ENCODE measurements at places on chromosomes 2 and 18.

DNA sequence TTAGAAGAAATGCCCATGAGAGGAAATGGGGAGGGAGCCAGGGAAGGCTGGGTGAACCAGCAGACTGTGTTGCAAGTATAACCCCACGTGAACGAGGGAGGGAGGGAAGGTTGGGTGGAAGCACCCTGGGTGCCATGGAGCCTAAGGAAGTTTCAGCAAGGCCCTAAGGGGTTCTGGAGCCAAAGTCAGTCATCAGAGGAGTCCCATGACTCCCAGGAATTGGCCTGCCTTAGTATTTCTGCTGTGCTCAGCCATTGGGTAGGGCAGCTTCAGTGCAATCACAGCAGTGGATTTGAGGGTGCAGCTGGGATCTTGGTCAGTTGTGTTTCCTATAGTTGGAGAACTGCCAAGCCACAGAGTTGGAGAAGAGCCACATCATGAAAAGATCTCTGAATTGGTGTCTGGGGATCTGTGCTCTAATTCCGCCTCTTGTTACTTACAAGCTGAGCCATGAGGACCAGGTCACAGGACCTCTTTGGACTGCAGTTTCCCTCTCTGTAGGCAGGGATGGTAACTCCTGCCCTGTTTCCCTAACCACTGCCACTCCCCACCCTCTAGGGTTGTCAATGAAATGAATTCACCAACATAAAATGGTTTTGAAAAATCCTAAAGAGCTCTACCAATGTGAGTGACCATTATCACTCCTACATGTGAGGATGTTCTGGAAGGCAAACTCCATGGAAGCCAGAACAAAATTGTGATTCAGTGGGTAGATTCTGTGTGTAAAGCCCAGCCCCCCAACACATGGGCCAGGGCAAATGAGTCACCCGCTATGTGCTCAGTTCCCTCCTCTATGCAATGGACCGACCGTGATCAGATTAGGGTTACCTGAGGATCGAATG lies 108.9 kb downstream of the CLIP4 start:
- no peak for DNase-seq

- no peak for DNase-seq
Observed at GRCh38 chr18:48446582-48447225, 37.5 kb upstream of the ZBTB7C start.

DNA sequence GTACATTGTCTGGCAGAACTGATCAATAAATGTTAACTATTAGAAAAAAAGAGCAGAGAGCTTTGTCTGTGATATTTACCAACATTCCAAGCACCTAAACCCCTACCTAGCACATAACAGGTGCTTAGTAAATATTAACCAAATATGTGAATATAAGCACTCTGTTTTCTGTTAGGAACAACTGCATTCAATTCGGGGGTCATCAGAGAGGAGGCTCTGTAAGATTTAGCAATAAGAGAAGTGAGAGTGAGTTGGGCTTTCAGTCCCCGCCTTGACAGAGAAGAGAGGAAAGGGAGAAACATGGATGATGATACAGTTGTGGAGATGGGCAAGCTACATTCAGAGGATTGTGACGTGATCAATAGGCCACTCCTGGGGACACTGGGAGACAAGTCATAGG lies 47.7 kb downstream of the MYOM1 start:
- DNase-seq: no peak

GRCh38 chr2:172845028-172845630 lies 109.5 kb downstream of the RAPGEF4 start:
- no peak for DNase-seq

DNA sequence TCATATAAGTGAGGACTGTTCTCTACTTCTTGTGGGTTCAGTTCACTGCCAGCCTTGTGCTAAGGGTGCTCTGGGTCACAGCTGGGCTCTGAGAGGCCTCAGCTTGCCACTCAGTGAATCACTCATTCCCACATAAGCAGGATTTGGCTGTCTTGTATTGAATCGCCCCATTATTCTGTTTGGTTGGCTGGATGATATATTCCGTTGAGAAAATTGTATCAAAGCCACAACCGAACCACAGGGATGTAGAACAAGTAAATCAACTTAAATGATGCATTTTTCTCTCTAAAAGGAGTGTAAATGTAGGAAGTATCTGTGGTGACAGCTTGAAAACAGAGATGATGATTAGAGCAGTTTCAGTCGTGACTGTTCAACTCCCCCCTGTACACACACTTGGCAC lies 39.6 kb downstream of the TTC39C start:
- no peak for DNase-seq

DNA sequence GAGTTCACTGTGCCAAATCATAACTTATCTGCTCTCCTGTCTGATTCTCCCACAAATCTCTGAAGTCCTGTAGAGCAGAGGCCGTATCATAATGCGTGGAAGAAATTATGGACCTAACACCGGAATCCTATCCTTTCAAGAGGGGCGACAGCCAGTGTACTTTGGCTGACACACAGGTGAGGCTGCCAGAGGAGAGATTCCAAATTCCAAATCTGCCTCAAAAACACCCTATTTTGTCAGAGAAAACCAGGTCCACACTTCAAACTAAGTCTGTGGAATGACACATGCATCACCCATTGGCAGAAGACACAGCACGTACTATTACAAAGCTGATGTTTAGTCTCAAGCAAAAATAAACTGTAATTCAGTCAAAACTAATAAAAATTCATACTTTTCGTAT lies 139.2 kb upstream of the PID1 start:
- DNase-seq: no peak

DNA sequence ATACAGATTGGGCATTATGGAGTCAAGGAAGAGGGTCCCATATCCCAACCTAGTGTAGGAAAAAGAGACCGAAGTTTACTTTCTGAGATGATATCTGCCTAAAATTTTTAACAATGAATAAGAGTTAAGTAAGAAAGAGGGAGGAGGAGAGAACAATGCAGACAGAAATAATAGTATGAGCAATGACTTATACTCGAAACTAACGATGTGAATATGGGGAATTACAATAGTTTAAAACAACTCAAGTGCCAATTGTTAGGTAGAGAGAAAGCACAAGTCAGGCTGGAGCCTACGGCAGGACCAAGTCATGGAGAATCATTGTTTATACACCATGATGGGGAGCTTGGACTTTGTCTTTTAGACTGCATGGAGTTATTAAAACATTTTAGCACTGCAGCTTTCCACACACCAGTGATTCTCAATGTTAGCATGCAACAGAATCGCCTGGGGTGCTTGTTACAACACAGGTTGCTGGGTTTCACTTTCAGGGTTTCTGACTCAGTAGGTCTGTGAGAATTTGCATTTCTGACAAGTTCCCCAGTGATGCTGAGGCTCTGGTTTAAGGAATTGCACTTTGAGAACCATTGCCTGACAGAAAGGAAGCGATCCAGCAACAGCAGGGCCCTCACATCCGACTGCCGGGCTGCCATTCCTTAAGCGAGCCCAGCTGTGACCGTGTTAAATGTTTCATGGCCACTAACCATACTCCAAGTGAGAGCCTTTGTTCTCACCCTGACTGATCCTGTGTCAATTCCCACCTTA lies 511.2 kb downstream of the DCDC2C start:
- DNase-seq: no peak

DNA sequence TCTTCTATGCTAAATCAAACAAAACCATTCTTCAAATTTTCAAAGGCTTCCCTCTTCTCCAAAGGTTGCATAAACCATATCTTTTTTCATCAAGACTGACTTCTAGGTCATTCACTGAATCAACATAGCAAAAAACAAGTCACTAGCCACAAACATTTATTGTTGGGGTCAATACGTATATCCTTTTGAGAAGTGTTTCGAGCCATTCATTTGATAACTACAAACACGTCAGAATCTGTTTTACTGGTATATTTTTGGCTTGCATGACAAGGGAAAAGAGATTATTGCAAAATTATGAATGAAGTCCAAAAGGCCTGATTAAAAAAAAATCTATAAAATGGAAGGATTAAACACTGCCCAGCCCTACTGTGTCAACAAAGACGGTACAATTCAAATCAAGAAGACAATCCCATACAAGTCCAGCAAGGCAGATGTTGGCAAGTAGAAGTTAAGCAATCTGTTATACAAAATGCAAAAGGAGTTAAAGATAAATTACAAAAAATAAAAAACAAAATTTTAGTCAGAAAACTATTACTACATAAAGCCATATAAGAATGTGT lies 222.4 kb downstream of the SRBD1 start:
- DNase-seq: no peak

- DNase-seq: no peak
Observed at GRCh38 chr2:134401081-134401497, 147.2 kb downstream of the MGAT5 start.

DNA sequence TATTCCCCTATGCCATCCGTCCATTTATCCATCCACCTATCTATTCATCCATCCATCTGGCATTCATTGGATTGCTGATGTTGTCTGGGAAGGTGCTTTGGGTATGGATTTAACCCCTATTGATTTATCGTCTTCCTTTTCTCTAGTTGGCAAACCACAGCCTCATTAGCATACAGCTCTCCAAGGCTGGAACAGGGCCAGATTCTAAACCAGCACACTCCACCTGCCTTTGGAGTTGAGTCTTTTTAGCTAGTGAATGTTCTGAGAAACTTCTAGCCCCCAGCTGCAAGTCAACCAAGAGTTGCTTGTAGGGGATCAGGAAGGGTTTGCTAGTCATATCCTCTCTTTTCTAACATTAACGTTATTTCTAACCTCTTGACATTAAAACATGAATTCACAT lies 90.7 kb downstream of the NRP2 start:
- no peak for DNase-seq

DNA sequence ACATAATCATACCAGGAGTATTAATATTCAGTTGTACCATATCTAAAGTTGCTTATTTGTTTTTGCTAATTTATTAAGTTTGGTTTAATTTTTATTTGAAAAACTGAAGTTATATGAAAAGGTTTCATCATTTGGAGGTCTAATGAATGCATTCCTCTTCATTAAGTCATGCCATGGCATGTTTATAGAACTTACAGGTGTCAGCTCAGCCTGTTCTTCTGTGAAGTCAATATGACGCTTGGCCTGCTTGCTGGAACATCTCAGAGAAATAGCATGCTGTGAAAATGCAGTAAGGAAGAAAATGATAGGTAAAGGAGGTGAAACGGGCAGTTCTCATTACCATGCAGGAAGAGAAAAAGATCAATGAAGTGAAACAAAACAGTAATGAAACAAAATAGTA lies 58.2 kb downstream of the RAPH1 start:
- DNase-seq: no peak

GRCh38 chr18:55584201-55584600 lies 3.8 kb downstream of the TCF4 start:
- no peak for DNase-seq

GRCh38 chr18:35625232-35625631 lies 43.7 kb downstream of the GALNT1 start:
- no peak for DNase-seq

DNA sequence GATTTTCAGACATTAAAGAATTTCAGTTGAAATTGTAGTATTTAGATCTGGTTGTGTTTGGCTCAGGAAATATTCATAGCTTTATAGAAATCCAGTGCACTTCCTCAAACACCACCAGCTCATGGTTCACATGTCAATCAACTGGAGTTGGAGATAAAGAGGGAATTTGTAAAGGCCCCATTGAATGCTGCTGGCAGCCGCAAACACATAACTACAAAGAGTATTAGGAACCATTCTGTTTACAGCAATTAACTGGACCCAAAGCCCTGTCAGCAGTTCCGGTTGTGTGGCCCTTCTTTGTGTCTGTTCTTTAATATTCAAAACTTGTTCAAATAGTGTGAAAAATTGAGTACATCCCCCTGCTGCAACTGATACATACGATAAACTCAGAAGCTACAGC lies 107.4 kb upstream of the LRRTM4 start:
- DNase-seq: no peak

DNA sequence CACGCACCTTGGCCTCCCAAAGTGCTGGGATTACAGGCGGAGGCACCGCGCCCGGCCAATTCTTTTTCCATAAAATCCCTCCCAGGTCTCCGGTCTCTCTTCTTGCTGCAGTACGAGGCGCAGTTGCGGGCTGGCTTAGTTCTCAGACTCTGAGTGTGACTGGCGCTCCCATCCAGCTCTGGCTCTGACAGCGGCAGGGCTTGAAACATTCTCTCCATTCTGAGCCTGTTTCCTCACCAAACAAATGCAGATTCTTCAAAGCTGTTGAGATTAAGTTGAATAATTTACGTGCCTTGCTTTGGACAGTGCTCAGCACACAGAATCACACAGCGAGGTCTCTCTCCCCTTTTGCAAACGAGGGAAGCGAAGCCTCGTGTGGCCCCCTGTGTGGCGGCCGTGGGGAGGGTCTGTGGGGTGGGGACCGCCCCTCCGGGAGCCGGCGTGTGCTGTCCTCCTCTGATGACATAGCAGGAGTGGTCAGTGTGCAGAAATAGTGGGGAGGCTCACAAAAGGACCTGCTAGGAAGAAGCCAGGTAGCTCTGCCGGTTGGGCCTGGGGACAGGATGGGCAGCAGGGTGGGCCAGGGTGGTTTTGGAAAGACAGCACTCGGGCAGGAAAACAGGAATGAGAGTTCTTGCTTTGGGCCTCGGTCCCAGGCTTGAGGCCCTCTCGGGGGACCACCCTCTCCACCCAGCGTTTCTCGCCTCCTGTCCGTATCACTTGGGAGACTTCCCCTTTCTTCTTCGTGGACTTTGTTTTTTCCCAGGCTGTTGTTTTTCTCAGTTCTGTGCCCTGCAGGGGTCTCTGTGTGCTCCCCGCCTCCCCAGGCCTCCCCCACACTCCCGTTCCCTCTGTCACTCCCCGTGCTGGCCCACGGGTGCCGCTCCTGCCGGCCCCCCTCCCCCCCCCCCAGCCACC lies 75.0 kb downstream of the KCNG2 start:
- no peak for DNase-seq

GRCh38 chr18:24586662-24587360 lies 126.4 kb downstream of the HRH4 start:
- DNase-seq: no peak

GRCh38 chr18:59516356-59517155 lies 157.5 kb upstream of the LMAN1 start:
- DNase-seq: peak; percentile 77

- no peak for DNase-seq
Observed at GRCh38 chr2:140246058-140246457, 1465.9 kb upstream of the NXPH2 start.

GRCh38 chr2:55010149-55010591 lies 40.1 kb downstream of the RTN4 start:
- no peak for DNase-seq

DNA sequence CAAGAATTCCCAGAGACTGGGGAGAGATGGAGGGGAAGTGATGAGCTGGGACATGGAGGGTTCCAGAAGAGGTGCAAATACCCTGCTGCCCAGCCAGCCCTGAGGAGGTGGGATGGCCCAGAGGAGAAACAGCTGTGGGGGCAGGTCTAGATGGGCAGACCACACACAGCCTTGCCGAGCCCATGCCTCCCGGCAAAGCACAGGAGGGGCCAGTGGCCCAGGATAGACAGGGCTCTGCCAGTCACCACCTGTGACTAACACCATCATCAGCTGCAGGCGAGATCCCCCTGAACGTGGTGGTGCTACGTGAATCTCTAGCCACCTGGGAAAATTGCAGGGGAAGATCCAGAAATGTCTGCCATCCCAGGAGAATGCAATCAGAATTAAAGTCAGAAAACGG lies 39.4 kb downstream of the SCTR start:
- no peak for DNase-seq
